Activated CD4-positive, alpha-beta memory T cell treated with anti-CD3 and anti-CD28 coated beads for 36 hours (primary cell): ENCODE measurements at places on chromosomes 6 and 20.
A peak's percentile ranks its signal among the peaks of the same experiment; 100 is the strongest.

- peak; percentile 76 for DNase-seq
Observed at GRCh38 chr6:116561377-116562018, 7.9 kb downstream of the CALHM4 start.

GRCh38 chr20:61815678-61816077, 250.0 kb downstream of the TAF4 start:
- no peak for DNase-seq

DNA sequence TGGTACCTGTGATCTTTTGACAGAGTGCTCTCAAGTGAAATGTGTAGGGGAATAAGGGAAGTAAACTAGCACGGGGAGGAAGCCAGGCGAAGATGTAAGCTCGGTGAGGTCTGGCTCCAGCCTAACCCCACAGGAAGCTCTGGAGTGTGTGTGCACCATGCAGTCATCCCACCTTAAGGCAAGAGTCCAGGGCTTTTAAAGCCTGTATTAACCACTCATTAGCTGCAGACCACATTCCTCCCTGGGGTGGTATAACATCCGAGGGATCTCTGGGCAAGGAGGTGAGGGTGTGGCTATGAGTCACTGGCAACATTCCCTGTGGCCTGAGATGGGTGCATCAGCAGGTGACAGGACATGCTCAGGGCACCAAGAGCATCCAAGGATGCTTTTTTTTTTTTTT, 12.5 kb upstream of the RANBP9 start:
- DNase-seq, result no peak

DNA sequence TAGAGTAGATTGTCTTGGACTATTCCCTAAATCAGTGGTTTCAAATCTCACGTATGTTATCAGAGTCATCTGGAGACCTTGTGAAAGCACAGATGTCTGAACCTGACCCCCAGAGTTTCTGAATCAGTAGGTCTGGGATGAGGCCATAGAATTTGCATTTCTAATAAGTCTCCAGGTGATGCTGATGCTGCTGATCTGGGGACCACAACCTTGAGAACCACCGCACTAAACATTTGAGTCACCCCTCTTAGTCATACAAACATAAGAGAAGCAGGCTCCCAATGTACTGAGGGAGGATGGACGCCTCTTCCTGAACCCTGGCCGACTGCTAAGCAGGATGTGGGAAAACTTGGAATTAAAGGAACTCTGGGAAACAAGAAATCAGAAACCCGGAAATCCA, 187.8 kb upstream of the PRDM1 start:
- DNase-seq, result peak; percentile 67

DNA sequence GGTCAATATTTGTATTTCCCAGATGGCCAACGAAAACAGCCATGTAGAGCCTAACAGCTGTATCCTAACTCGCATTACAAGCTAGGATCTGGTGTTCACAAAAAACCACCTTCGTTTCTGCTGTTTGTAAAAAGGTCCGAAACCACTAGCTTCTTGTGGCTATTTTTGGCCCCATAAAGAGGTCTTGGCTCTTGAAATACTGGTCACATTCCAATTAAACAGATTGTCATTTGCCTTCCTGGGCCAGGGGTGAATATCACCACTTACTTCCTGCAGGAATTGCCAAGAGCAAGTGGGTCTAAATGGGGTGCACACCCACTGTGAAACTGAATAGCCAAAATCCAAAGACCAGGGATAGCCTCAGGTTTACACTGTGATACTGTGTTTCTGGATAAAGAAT, 48.2 kb downstream of the TSHZ2 start:
- no peak for DNase-seq

- DNase-seq, result peak; percentile 35
Observed at GRCh38 chr20:43911066-43911465, 3.6 kb upstream of the TOX2 start.

DNA sequence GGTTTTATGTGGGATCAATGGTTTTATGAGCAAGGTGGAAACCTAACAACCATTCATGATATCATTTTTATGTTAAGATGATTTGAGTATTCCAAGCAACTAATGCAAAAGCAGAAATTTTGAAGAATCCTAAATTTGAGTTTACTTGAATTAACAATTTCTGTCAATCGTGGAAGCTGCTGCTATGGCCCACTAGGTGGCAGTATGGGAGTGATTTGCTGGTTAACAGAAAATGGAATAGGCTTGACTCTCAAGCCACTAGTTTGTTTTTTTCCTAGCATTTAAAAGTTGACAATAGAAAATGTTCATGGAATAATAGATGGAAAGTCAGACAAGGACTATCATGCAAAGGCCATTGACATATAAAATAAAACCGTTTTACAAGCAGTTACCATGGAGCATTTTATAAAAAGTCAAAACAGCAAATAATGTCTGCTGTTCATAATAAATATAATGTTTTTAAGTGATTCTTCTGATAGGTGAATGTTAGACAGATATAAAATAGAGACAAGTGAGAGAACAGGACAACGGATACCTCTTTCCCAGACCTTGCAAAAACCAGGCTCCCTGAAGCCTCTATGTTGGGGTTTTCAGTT, 43.0 kb upstream of the TMEM200A start:
- peak; percentile 59 for DNase-seq

GRCh38 chr6:137638926-137639706, 144.9 kb upstream of the OLIG3 start:
- no peak for DNase-seq

- no peak for DNase-seq
Observed at GRCh38 chr20:61587681-61588289, 335.7 kb downstream of the CDH4 start.
